ENCODE measurements at places on chromosomes 6 and 20.

GRCh38 chr6:143336446-143337152 is 113.9 kb downstream of the ADAT2 start:
- no peak for DNase-seq

GRCh38 chr6:16436550-16436949 is 198.2 kb downstream of the GMPR start:
- no peak for DNase-seq

DNA sequence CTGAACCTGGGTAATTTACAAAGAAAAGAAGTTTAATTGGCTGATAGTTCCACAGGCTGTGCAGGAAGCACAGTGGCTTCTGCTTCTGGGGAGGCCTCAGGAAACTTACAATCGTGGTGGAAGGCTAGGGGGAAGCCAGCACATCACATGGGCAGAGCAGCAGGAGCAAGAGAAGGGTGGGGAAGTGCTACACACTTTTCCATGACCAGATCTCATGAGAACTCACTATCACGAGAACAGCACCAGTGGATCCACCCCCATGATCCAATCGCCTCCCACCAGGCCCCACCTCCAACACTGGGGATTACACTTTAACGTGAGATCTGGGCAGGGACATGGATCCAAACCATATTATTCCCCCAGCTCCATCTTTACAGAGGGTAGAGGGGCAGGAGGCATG is 166.4 kb downstream of the NFATC2 start:
- no peak for DNase-seq

- DNase-seq = no peak
Observed at GRCh38 chr6:113057567-113058053, 710.5 kb downstream of the RFPL4B start.

DNA sequence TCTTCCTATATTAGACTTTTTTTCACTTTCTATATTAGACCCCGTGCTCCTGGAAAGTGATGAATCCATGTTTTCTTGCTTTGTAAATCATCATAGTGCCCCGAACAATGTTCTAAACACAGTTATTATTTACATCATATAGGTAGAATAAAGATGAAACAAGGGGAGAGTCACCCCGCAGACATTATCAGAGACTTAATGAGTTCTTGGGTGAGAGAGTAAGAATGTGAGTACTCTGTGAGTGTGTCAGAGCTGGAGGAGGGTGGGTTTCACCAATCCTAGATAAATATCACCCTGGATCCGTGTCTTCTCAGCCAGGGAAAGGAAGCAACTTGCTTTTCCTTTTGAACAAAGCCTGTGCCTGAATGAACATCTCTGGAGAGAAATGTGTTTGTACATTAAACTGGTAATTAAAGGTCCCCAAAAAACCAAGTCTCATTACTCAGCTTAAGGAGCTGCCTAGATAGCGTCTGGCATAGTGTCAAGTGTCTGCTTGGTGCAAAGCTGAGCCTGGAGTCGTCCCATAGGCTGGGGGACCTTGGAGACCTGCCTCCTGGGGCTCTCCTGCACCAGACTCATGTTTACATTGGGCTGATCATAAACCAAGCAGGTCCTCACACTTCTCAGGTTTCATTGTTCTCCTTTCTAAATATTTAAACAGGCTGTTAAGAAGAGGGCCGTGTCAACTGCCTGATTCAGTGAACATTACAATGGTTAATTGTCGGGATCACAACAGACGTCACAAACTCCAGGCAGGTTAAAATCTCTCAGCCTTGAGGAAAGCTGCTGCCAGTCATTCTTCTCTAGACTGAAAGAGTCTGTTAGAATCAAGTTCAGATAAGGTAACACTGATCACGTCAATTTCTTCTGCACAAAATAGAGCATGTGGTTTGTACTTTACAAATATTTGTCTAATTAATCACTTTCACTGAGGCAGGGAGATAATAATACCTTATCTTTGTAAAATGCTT is 179.7 kb upstream of the MYLIP start:
- DNase-seq = peak; percentile 65

- DNase-seq = no peak
Observed at GRCh38 chr6:110628330-110628729, 151.9 kb upstream of the SLC22A16 start.

- no peak for DNase-seq
Observed at GRCh38 chr6:10824297-10824696, 14.0 kb downstream of the MAK start.

DNA sequence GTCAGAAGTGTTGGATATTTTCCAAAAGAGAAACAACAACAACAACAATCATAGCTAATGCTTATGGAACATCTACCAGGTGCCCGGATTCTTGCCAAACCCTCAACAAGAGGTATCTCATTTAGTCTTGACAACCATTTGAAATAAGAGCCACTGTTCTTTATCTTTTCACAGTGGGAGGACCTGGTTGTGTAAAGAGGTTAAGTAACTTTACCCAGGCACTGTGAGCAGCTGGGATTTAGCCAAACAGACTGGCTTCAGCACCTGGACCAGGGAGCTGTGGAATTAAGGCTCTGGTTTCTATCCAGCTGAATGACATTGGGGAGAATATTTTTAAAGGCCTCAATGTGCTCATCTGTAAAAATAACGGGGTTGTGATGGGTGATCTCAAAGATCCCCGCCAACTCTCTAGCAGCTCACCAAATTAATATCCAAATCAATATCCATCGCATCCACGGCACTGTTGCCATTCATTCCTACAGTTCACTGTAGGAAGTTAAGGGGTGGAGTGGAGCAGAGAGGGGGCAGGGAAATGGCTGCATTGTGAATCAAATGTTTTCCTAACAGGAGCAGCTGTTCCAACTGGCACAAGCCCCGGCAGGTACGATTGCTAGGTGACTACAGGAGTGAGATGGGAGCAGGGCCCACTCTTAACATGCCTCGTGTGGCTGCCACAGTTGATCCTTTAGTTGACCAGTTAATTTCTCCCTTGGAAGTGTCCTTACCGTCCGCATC is 61.8 kb downstream of the GCNT2 start:
- DNase-seq = no peak

DNA sequence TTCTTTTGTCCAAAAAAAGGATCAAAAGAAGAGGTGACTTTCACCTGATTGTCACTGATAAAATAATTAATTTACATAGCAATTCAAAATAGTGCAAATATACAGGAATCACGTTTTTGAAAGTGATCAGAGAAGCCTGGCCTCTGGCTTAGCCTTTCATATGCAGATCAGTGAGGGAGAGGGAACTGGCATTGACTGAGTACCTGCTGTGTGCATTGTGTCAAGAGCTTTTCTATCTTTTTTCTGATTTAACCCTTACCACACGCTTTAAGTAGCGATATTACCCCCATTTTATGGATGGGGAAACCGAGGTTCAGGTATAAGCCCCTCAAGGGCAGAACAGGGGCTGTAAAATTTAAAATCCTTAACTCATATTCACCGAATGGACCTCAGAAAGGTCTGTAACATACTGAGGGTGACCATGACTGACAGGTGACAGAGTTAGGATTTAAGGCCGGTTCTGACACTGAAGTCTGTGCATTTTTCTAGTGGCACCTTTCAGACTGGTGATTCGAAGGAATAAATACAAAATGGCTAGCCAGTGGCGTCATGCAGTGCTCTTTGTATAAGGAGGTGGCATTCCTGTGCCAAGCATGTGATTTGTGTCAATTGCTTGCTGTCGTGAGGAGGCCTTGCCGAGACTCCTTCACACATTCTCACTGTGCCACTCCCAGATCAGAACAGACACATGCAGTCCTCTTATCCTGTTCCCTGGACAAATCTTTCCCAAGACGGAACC is 310.2 kb downstream of the TSHZ2 start:
- DNase-seq = no peak

DNA sequence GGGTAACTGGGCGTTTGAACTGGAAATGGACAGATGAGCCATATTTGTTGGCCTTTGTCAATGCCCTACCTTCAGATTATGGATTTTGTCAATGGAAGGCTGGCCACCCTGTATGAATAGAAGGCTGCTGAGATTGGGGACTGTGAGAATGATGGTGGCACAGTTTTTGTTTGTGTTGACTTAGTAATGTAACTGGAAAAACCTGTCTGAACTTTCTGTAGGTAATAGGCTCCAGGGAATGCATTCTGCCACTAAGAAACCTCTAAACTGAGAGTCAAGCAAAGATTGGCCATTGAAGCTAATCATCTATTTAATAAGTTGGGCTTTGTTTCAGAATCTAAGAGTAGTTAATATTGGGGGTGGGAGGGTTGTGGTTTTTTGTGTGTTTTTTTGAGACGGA is 97.5 kb downstream of the FOXO3 start:
- DNase-seq = no peak

DNA sequence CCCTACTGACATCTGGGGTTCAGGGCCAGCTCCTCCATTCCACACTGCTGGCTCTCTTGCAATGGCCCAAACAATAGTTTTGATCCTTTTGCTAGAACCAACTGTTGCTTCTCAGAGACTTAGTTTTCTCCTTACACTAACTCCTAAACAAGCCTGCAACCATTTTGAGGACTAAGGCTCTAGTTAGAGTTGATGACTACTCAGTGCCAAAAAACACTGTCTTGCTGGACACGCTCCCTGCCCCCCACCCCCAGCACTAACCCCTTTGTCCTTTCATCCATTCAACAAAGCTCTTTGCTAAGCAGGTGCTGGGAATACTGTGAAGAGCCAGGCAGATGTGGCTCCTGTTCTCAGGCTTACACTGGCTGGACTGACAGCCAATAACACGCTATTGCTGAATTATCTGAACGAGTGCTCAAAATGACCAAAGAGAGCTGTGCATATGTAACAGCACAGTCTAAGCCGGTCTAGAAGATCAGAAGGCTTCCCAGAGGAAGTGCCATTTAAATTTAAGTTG is 17.6 kb downstream of the GCLC start:
- no peak for DNase-seq

- DNase-seq = no peak
Observed at GRCh38 chr6:3325210-3325609, 66.5 kb downstream of the PSMG4 start.

DNA sequence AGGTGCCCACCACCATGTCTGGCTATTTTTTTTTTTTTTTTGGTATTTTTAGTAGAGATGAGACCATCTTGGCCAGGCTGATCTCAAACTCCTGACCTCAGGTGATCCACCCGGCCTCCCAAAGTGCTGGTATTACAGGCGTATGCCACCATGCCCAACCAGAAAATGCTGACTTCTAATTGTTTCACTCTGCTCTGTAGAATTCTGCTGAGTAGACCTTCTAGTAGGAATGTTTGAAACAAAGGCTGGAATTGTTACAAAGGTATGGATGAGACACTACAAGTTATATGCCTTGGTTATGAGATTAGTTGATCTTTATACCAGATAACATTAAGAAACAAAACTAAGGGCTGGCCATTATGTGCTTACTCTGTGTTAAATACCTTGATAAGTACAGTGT is 44.8 kb downstream of the MEP1A start:
- DNase-seq = no peak

GRCh38 chr6:17850281-17850680 is 137.2 kb downstream of the KIF13A start:
- no peak for DNase-seq

DNA sequence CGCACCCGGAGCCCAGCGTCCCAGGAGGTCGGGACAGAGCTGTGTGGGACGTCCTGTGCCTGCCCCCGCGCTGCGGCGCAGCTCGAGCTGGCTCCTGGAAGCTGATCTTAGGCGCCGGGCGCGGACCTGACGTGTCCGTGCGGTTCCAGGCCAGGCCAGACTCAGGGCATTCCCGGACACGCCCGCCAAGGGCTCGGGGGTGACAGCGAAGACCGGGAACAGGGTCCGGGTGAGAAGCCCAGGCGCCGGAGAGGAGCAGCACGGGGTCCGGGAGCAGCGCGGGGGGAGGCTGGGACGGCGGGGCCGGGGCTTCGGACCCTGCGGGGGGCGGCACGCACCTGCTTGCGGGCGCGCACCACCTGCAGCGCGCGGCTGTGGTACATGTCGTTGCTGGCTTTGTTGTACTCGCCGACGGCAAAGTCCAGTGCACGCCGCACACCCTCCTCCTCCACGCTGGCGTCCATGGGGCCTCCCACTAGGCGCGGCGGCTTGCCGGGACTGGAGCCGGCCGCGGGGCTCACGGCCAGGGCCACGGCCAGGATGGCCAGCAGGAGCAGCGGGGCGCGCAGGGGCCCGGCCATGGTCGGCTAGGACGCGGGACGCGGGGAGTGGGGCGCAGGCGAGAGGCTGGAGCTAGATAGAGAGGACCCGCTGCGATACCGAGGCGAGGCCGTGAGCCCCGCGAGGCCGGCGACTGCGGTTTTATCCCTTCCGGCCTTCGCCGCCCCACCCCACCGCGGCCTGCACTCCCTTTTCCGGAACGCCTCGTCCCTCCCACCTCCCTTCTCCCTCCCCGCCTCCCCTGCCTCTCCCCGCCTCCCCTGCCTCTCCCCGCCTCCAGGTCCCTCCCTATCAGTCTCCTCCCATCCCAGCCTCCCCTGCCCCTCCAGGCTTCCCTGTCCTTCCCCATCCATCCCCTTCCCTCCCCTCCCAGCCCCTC is at the start of gene CST3:
TSS of gene CST3 (minus strand) at position 674 of the 940 bp plus-strand sequence. CDS start at position 581, 93 bp downstream.
- DNase-seq = peak; percentile 99

- no peak for DNase-seq
Observed at GRCh38 chr6:75460681-75461080, 32.9 kb downstream of the FILIP1 start.

GRCh38 chr20:62361799-62362589 is 5.1 kb downstream of the LAMA5 start:
- DNase-seq = no peak

- DNase-seq = no peak
Observed at GRCh38 chr6:14573267-14573666, 455.7 kb downstream of the CD83 start.

- no peak for DNase-seq
Observed at GRCh38 chr6:10567256-10568026, 46.3 kb downstream of the GCNT2 start.

GRCh38 chr20:62824476-62825332 is 7.9 kb downstream of the COL9A3 start:
- DNase-seq = peak; percentile 84

DNA sequence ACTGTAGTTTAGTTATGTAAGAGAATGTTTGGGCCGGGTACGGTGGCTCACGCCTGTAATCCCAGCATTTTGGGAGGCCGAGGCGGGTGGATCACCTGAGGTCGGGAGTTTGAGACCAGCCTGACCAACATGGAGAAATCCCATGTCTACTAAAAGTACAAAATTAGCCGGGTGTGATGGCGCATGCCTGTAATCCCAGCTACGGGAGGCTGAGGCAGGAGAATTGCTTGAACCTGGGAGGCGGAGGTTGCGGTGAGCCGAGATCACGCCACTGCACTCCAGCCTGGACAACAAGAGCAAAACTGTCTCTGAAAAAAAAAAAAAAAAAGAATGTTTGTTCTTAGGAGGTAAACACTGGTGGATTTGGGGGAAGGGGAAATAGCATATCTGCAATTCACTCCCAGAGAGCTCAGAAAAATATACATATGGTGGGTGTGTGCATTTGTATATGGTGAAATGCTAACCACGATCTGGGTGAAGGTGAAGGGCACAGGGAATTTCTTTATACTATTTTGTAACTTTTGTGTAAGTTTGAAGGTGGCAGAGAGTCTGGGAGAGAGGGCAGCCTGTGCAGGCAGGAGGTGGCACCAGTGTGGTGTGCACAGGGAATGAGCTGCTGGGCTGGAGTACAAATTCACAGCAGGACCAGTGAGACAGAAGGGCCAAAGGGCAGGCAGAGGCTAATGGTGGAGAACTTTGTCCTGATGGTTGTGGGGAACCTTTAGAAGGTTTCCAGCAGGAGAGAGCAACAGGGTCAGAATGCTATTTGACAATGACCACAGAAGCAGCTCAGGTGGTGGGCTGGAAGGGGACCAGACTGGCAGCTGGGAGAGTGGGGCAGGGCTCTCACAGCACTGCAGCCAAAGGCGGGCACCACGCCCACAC is 42.4 kb downstream of the SSR1 start:
- DNase-seq = no peak

Data from HAP-1 (cell line).